Mesenteric fat pad (tissue), 1 donor: ENCODE measurements at places on chromosomes 3 and 15. TPM values are rescaled to one million over a fixed set of nuclear protein-coding genes. Genes with fewer than 3 reads are reported as not detected.

DNA sequence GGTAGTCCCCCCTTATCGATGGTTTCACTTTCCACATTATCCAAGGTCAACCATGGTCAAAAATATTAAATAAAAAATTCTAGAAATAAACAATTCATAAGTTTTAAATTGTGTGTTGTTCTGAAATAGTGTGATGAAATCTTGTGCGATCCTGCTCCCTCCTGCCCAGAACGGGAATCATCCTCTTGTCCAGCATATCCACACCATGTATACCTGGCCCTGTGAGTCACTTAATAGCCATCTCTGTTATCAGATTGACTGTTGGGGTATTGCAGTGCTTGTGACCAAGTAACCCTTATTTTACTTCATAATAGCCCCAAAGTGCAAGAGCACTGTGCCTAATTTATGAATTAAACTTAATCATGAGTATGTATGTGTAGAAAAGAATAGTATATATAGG is 19.1 kb downstream of the FAM81A start:
- no peak for DNase-seq

GRCh38 chr3:189232790-189233189 is 61.0 kb downstream of the TPRG1 start:
- DNase-seq: no peak

The MYL3 gene
- 2.6 TPM for total RNA-seq

DNA sequence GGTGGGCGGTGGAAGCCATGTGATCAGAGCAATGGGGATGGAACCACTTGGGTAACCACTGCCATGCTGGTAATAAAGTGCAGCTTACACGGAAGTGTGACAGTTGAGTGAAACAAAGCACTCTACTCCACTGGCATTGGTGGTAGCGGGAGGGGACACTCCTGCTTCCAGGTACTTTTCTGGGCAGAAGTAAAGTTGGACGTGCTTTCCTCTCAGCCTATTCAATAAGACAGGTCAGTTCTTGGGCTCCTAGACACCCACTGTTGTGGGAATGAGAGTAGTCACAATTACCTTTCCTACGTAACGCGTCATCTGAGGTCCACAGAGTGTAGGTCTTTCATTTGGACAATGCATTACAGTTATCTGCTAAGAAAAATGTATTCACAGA is 51.7 kb upstream of the CHD2 start:
- DNase-seq: no peak

DNA sequence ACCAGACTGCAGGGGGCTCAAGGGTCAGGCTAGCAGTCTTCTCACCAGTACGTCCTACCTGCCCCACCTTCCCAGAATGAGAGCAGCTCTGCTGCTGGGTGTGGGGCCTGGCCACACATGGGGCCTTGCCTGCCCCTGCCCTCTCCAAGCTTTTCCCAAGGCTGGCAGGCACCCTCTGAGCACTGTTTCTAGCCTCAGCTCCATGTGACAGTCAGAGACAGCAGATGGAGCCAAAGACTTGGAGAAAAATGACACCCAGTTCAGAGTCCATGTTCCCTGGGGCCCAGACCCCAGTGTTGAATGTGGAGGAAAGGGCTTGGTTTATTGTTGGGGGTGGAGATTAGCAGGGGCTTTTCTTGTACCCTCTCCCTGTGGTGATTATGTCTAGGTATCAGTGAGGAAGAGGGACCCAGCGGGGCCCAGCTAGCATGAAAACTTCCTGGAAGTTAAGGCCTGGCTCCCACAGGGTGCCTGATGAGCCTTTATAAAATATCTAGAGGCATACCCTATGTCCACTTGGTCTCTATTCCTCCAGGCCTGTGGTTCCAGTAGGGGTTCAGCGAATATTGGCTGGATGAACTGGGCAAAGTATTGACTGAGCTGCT is 153.8 kb downstream of the EEFSEC start:
- DNase-seq: peak; percentile 60

DNA sequence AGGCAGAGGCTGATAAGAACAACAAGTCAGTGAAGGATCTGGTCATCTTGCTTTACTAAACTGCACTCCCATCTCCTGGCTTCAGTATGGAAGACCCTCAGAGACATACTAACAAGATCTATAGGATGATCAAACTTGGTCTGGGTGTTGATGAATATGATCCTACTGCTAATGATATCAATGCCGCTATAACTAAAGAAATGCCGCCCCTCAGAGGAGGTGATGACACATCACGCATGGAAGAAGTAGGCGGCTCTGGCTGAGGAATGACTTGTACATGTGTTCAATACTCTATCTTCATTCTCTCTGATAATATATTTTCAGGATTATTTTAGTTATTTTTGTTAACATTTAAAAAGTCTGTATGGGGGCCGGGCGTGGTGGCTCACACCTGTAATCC is 17.5 kb upstream of the EIF2B5 start:
- DNase-seq: no peak

DNA sequence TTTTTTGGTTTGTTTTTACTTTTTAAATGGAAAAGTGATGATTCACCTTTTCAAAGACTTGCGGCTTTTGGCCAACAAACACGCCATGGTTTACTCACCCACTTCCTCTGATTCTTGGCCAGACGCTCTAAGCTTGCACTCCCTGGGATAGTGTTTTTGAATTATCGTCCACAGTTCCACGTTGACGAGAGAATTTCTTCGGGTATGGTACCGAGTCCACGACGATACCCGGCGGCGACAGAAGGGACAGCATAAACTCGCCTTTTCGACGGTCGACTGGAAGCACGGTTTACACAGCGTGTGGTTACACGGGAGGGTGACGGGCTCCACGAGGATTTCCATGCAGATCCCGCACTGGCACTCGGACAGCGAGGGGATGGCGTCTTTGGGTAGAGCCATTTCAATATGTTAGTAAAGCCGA is 783 bp downstream of the RNF168 start:
- DNase-seq: no peak

The EPHA3 gene
- 2.8 TPM for total RNA-seq

- DNase-seq: no peak
Measured at GRCh38 chr15:53128652-53129051, 338.5 kb upstream of the ONECUT1 start.

GRCh38 chr3:130758624-130759369 is 12.2 kb upstream of the PIK3R4 start:
- no peak for DNase-seq

GRCh38 chr15:89847101-89847500 is 32.4 kb upstream of the ANPEP start:
- no peak for DNase-seq

The SLC2A2 gene
- 0.26 TPM for total RNA-seq

The NUSAP1 gene
- 1.6 TPM for total RNA-seq

- DNase-seq: no peak
Measured at GRCh38 chr3:9595877-9596276, 42.3 kb upstream of the LHFPL4 start.

DNA sequence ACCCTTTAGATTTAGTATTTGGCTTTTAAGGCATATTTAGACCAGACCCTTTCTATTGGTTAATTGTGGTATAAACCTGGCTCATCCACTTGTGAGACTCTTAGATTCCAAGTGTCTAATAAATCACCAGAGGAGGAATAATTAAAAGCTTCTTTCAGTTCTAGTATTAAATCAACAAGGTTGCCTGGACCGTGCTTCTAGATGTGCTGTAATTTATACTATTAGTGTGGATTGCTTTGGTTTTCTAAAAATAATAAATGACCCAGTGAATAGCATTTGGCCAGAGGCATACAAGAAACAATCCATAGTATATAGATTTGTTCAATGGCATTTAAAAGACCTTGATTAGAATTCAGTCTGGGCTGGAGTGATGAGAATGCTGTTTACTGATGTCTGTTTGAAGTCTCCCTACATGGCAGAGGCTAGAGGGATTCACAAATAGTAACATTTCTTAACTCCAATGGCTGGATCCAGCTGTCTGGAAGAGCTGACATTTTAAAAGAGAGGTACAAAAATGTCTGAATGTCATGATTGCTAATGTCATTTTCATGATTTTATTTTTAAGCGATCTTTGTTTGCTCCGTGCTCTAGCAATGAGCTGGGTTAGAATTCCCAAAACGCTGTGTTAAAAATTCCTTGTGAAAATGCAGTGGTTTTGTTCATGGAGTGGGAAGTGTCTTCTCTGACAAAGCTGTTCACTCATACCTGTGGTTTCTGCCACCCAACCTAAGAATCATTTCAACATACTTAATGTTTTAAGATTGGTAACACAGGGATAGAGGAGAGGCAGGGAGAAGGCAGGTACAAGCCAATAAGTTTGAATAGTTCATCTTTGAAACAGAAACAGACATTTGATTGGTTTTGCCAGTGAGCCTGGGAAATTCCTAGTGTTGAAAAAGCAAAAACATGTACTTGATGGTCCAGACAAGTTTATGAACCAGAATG is 89.9 kb downstream of the RBMS3 start:
- DNase-seq: no peak

DNA sequence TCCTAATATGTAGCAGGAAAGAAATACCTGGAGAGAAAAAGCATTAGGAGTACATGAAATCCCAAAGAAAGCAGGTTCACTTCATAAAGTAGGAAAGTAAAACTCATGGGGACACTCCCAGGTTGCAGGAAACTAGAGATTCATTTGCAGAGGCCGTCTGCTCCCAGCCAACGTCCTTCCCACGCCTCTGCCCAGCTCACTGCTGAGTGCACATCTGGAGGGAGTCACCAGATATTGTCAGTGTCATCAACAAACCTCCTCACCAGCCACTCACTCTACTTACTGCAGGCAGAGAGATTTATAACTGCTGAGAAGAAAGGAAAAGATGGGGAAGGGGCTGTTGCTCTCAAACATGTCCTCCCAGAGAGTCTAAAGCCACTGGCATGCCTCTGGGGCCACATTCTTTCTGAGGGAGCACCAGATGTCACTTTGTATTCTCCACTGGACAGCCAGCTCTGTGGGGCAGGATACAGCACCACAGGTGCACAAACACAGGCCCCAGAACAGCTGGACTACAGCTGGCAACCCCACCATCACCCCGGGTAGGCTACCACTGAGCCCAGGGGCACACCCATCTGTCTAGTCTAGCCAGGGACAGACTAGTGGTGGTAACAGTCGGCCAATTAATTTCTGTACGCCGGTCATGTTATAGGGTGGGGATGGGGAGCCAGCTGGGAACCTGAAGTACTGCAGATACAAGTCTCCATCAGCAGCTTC is 64.5 kb downstream of the NPTN start:
- DNase-seq: no peak

The GHRL gene
- total RNA-seq: 2.1 TPM

DNA sequence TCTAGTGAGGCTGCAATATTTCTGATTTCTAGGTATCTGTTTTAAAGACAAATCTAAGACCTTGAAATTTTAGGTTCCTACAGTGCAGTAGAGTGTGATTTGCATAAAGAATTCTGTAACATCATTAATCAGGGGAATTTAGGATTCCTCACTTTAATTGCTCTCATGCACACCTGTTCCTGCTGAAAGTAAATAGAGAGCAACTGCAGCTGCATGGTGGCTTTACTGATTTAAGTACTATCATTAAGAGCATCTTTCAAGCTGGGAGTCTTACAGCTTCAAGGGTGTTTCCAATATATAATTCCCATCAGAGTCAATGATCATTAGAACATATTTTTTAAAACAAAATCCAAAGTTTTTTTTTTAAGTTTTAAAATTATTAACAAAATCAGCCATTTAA is 36.0 kb upstream of the C3orf70 start:
- DNase-seq: no peak

- DNase-seq: no peak
Measured at GRCh38 chr3:138694287-138695007, 85.9 kb downstream of the FAIM start.

DNA sequence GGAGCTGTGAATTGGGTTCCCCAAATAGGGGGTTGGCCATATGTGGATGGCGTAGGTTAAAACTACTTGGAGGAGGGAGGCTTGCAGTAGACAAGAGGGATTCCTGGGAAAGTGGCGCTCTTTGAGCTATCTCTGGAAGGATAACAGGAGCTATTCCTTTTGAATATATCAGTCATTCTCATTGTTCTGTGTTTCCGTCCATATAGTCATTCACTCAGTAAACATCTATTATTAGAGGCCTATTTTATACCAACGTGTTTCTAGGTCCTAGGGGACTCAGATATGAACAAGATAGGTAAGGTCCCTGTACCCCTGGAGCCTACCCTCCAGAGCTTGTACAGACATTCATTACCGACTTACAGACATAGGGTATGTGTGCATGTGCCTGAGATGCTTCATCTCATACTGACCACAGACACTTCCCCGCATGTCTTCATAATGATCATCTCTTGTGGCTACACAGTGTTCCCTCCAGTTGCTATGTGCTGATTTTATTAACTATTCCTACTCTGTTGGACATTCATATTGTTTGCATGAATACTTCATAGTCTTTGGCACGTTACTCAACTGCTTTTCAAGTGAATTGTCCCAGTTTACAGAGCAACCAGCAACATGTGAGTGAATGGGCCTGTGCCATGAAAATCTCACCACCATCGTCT is 55.8 kb upstream of the VILL start:
- DNase-seq: no peak

The GRM7 gene
- total RNA-seq: 0.16 TPM

DNA sequence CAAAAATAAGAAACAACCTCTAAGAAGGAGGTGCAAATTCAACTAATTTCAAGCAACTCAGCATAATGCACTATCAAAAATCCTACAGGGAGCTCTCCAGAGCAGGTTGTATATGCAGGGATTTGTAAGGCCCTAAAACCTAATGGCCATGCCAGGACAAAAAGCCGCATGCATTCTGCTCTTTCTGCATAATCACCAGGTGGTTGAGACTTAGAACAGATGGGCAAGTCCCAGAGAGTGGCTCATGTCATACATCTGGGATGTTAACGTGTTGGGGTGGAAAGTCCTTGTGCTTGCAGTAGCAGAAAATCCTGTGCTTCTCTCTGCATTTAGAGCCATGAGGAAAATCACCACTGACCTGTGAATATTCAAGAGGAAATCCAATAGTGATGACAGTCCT is 1002.9 kb downstream of the AGBL1 start:
- no peak for DNase-seq

The MESP2 gene
- total RNA-seq: 0.96 TPM

The CISH gene
- 56.2 TPM for total RNA-seq

- DNase-seq: peak; percentile 93
Measured at GRCh38 chr15:98548139-98548971, 100.0 kb upstream of the IGF1R start.

DNA sequence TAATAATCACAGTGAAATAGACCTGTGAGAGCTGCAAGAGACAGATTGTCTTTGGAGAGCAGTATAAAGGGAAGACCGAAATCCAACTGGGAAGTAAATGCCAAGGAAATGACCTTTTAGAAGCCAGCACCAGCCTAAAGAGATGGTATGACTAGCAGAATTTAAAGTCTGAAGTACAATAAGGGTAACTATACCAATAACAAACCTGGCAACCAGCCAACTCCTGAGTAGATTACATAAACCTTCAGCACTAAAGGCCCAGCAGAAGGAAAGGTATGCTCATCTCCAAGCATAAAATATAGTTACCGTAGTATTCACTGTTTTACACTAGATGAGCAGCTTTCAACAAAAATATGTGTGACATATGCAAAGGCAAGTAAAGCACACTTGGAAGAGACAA is 155.1 kb upstream of the SATB1 start:
- no peak for DNase-seq

- DNase-seq: no peak
Measured at GRCh38 chr3:141828890-141829289, 47.6 kb upstream of the ATP1B3 start.
